KBM-7 (cell line): ENCODE measurements at places on chromosomes 11 and 22.

DNA sequence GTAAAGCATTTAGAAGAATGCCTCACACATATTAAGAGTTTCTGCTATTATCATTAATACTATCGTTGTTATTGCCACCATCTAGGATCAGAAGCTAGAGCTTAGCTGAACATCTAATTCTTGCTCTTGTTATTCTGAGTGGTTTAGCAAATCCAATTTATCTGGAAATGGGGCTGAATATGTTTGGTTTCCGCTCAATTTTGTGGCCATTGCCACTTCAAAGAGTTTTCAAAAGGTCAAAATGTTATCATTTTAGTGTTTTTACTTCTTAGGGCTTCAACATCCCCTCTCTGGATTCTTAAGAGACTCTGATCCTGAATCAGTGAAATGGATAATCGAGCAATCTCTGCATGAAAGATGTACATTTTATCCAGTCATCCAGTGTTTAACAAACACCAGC lies 10.2 kb upstream of the PIK3IP1 start:
- DNase-seq, result no peak

GRCh38 chr11:13949876-13950275 lies 12.6 kb upstream of the SPON1 start:
- peak; percentile 40 for DNase-seq

DNA sequence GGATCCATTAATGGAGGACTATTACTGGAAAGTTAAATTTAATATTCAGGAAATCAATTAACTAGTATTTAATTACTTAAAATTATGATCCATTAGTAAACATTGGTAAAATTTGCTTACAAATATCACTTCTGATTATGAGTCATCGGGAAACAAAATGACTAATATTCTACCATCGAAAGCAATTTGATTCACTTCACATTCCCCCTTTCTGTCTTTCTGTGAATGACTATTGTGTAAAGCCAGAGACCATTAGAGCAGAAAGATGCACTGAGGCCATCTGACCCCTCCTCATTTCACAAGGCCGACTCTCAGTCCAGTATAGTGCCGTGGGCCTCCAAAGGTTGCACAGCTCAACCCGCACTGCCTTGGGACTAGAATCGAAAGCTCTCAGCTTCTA lies 619.0 kb downstream of the OPCML start:
- no peak for DNase-seq

- DNase-seq, result no peak
Observed at GRCh38 chr11:93209466-93209865, 11.7 kb upstream of the SLC36A4 start.

DNA sequence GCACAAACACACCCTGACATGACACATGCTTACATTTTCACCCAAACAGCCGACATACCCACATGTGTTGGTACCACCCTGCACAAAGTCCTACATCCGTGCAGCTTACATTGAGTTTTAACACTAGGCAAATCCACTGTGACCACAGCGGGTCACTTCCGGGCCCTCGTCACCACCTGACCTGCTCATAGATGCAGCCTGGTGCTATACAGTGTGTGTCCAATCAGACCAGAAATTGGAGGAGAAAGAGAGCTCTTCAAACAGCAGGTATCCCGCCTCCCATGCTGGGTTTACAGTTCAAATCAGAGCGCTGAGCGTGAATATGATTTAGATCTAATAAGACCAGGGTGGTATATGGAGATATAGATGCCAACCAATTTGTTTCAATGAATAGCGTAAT lies 35.4 kb downstream of the PHF21B start:
- DNase-seq, result no peak

DNA sequence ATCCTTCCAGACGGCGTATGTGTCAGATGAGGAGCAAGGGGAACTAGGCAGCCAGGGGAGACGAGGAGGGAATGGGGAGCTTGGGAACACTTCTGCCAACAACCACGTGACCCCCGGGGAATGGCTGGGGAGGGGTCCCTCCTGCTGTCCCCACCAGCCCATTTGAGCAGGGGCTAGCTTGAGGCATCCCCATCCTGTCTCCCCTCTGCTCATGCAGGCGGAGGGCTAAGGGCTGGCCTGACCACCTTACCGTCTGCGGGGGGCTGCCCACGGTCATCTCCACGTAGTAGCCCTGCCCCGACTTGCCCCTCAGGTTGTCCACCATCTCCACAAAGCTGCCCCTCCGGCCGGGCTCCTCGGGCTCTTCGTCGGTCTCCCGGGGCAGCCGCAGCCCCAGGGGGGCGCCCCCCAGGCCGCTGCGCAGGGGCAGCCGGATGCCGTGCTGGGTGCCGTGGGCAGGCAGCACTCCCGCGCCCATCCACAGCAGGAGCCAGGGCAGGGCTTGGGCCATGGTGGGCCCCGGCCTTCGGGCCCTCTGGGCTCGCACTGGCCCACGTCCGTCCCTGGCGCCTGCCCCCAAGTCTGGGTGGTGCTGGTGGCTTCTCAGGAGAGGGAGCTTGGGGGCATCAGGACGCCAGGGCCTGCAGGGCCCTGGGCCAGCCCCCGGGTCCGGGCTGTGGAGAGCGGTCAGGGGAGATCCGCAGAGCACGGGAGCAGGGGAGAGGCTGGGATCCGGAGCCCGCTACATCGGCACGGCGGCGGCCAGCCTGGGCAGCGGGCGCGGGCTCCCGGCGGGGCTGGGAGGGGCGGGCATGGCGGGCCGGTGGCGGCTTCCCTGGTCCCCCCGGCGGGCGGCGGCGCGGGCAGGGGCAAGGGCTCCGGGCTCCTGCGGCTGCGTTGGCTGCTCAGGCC lies 515 bp downstream of the BACE1 start:
- DNase-seq, result no peak

DNA sequence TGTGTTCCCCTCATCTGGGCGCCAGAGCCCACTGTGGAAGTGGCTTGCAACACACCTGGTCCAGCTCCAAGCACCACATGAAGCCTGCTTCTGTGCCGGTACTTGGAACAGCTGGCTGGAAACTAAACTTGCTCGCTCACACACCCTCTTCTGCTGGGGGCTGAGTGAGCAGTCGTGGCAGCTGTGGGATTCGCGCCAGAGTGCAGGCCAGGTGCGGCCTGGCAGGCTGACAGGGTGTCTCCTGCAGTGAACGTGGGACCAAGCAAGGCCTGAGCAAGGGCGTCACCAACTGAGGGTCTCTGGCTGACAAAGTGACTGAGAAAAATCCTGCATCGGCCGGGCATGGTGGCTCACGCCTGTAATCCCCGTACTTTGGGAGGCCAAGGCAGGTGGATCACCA lies 15.2 kb downstream of the SMC1B start:
- no peak for DNase-seq

- DNase-seq, result no peak
Observed at GRCh38 chr22:47716890-47717615, 954.6 kb downstream of the TBC1D22A start.

DNA sequence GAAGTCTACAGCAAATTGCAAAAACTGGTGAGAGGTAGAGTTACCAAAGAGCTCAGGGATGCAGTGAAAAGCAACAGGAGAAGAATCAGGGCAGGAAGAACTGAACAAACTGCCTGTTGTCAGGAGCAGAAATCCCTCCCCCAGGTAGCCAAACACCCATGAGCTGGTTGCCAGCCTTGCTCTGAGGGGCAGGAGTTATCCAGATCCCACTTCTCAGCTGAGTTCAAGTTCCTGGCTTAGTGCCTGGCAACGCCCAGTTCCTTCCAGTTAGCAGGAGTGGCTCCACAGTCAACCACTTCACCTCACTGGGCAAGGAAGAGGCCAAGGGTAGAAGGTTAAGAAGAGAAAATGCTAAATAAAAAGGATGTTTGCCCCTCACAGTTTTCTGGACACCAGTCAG lies 1.9 kb upstream of the MPZL2 start:
- no peak for DNase-seq

GRCh38 chr11:35752115-35752514 lies 89.5 kb downstream of the TRIM44 start:
- no peak for DNase-seq

- DNase-seq, result peak; percentile 41
Observed at GRCh38 chr22:18035751-18036150, 11.4 kb upstream of the MICAL3 start.

- peak; percentile 56 for DNase-seq
Observed at GRCh38 chr11:65894034-65894591, 3.6 kb downstream of the CCDC85B start.

- DNase-seq, result no peak
Observed at GRCh38 chr11:114273890-114274635, 22.1 kb upstream of the NNMT start.

GRCh38 chr11:130897262-130898182 lies 18.8 kb downstream of the SNX19 start:
- no peak for DNase-seq

DNA sequence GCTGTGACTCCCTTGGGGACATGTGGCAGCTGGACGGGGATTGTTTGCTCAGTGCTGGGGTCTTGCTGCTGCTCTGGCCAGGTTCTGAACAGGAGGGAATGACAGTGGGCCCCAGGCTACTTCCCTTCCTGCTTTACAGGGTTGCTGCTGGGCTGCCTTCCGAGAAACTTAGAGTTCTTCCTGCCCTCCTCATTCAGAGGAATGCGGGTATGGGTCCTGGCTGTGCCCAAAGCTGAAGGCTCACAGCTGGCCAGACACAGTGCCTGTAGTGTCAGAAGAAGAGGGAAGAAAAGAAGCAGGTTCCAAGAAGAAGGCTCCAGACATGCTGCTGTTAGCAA lies 108.3 kb upstream of the PARVA start:
- DNase-seq, result peak; percentile 52

DNA sequence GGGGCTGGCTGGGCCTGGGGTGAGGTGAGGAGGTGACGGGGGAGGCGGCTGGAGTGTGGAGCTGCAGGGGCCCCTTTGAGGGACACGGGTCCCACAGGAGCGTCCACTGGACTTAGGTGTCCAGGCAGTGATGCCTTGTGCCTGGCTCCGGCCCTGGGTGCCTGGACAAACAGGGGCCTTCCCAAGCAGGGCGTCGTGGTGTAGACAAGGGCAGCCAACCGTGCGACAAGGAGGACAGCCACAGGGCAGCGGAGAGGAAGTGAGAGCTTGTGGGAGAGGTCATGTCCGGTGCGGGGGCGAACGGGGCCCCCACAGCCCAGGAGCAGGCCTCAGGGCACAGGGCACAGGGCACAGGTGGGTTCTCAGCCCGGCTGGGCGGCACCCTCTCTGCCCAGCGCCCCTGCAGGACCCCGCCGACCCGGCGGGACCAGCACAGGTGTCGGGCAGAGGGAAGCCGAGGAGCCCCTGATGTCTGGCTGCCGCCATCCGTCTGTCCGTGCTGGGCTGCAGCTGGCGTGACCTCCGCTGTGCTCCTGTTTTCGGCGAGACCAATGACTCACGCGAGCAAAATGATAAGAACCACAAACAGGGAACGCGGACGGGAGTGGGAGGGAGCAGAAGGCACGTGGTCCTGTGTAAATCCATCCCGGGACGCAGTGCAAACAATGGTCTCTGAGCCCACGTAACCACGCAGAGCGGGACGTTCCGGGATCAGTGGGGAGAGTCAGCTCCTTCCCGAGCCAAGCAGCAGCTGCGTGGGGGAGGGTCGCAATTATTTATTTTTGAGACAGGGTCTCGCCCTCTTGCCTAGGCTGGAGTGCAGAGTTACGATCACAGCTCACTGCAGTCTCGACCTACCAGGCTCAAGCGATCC lies 49.1 kb upstream of the A4GALT start:
- DNase-seq, result peak; percentile 59

DNA sequence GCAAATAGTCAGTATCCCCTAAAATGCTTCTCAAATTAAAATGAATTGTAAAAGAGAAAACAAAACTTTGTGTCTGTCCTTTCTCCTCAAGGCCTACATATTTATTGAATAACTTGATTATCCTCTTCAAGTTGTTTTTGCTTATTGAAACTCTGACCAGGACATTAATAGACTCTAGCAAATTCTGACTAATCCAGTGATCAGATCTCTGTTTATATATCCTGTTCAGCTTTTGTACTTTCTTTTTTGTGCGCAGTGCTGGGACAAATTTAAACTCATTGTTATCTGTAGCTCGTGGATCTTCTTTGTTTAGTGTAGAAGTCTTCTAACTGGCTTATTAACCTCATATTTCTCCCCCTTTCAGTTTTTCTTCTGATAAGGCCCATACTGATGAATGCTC lies 139.9 kb upstream of the SORL1-AS1 start:
- DNase-seq, result no peak

GRCh38 chr22:25666308-25666707 lies 75.7 kb upstream of the MYO18B start:
- DNase-seq, result peak; percentile 51

DNA sequence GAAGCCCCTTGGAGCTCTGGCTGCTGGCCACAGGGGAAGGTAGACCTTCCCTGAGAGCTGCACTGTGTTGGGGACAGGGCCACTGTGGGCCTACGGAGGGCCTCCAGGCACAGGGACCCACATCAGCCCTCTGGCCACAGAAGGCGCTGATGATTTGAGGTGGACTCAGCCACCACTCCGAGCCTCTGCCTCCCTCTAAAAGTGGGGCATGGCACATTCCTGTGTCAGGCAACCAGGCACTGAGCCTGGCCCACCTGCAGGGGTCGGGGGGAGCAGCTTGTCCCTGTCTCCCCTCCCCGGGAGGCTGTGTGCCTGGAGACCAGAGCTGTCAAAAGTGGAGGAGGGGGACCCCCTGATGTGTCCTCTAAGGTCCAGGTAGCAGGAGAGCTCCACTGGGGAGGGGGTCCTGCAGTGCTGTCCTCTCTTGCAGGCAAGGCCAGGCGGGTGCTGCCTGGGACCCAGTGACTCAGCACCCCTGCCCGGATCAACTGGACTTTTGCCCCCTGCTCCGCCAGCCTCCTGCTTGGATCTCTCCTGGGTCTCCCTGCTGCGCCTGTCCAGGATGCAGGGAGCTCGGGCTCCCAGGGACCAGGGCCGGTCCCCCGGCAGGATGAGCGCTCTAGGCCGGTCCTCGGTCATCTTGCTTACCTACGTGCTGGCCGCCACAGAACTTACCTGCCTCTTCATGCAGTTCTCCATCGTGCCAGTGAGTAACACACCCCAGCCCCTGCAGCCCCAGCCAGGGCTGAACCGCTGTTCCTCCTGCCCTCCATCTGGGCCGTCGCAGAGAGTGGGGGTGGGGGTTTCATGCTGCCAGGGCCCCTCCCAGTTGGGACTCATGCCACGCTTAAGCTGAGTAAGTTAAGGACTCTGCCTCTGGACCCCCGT lies 17.5 kb upstream of the CDKN1C start:
- DNase-seq, result no peak

DNA sequence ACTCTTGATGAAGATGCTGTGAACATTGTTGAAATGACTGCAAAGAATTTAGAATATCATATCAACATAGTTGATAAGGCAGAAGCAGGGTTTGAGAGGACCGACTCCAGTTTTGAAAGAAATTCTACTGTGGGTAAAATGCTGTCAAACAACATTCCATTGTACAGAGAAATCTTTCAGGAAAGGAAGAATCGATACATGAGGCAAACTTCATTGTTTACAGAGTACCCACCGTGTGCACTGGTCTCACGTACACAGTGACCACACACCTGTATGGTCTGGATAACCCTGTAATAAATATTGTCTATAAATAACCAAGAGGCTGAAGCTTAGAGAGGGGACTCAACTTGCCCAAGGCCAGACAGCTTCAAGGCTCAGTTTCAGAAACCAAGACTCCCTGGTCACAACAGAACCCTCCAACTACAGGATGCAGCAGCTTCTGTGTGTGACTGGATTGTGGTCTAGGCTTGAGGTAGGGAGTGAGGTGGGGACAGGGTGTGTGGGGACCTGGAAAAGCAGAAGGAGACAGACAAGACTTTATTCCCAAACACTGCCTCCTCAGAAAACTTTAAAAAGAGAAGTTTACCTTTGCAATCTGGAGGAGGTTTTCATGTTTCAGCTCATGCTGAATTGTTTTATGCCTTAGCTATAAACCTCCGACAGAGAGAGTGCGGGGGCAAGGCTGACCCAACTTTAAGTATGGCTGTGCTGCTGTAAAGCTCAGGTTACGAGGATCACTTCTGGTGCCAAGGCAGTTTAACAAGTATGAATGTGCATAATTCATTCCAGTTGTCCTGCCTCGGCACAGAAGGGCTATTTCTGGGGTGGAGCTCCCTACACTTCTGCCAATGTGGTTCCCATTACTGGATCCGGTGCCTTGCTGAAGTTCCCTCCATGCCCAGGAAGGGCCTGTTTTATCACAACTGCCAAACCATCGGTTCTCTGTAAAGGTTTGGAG lies 372.6 kb upstream of the NARS2 start:
- no peak for DNase-seq
